ENCODE measurements at places on chromosomes 4 and X.

DNA sequence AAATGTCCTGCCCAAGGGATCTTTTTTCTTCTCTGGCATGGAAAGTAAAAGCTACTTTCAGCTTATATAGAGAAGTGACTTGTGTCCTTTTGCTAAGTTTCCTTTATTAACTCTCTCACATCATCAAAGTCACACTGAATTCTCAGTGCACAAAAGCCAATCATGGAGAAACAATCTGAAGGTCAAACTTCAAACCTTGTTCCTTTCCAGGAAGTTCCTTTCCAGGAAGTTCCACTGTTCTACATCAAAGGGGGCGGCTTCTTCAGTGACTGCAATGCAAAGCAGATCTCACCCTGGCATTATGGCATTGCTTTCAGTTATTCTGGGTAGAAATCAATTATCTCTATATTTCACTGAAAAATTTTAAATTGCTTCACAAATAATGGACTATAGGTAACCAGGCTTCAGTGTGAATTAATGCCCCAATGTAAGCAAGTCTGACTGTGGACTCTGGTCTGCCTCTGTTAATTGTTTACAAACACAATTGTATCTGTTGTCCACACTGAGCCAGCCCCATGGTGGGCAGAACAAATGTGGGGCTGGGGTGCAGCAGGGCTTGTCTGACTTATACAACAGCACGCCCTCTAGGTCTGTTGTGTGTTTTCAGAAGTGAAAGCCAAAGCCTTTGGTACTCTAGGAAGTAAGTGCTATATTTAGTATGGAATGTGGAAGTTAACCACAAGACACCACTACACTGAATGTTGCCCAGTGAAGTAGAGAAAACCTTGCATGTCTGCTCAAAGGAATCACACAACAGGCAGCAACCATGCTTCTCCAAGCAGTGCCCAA, 98.8 kb downstream of the CDS1 start:
- DNase-seq = no peak

GRCh38 chr4:85426366-85426765, 48.6 kb upstream of the ARHGAP24 start:
- DNase-seq = no peak

- no peak for DNase-seq
Observed at GRCh38 chr4:56976837-56977320, 527 bp downstream of the NOA1 start.

- DNase-seq = no peak
Observed at GRCh38 chr4:2354760-2355159, 63.7 kb downstream of the ZFYVE28 start.

DNA sequence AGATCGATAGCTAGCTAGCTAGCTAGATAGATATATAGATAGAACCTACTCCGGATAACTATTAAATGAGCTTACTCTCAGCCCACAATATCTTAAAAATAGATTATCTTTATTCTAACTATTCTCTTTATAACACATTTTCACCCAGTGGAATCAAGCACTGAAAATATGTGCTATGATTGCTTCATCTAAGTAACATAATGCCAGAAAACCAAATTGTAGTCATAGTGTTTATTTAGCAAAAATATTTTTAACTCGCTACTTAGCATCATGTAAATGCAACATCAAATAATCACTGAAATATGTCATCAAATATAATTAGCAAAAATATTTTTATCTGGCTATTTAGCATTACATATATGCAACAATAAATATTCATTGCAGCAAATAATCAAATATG, 1.5 kb downstream of the TMEM156 start:
- DNase-seq = no peak

DNA sequence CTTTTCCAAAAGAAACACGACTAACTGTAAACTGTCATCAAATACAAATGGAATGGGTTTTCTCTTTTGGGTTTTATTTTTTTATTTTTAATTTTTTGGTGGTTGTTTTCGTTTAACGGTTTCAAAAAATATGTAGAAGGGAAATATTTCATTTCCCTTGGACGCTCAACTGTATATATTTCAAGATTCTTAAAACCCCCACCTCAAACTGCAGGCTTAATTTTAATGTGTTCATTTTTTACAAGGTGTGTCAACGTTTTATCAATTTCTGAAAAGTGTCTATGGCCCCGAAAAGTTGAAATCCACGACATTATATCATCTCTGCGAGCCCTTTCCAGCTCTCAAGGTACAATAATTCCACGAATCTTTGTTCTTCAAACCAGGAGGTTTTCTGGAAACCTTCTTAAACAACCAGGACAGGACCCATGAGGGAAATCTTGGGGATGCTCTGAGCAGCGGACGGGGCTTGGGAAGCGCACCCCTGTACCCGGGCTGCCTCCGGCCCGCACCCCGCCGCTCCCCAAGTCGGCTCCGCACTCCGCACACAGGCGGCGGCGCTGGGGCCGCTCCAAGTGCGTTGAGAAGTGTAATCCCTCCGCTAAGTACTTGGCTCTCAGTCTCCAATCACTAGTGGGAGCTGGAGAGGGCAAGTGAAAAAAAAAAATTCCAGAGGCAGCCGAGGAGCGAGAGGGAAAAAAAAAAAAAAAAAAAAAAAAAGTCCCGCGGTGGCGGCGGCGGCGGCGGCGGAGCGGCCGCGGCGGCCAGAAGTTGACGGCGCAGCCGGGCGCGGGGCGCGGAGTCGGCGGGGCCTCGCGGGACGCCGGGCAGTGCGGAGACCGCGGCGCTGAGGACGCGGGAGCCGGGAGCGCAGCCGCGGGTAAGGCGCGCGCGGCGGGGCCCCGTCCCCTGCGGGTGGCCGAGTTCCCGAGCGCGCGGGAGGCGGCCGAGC, at the start of gene BMPR1B:
TSS of gene BMPR1B (plus strand) at position 764 of the 949 bp plus-strand sequence. CDS start 346,470 bp downstream, outside the sequence.
- no peak for DNase-seq

DNA sequence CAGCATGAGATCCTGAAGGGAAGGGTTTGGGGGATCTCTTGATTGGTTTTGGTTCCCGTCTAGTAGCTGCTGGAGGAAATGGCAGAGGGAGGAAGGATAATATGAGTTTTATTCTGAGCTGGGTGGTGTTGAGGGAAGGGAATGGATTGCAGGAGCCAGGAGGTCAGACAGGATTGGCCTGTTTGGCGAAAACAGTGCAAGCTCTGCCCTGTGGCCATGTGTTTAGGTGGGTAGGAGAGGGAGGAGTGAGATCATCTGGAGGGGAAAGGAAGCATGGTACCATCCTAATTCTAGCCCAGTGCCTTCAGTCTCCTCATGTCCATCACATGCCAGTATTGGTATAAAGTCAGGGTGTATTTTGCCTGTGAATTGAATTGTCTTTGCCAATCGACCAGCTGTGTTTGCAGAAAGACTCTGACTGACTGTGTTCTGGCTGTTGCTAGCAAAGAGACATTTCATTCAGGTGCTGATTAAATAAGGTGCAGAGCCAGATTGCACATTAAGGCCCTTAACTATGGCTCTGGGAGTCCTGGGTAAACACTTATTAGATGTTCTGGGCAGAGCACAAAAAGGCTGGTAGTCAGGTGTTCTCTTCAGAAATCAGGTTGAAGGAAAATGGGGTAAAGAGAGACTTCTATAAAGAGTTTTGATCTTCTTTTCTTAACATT, 10.0 kb downstream of the TMEM164 start:
- peak; percentile 92 for DNase-seq

DNA sequence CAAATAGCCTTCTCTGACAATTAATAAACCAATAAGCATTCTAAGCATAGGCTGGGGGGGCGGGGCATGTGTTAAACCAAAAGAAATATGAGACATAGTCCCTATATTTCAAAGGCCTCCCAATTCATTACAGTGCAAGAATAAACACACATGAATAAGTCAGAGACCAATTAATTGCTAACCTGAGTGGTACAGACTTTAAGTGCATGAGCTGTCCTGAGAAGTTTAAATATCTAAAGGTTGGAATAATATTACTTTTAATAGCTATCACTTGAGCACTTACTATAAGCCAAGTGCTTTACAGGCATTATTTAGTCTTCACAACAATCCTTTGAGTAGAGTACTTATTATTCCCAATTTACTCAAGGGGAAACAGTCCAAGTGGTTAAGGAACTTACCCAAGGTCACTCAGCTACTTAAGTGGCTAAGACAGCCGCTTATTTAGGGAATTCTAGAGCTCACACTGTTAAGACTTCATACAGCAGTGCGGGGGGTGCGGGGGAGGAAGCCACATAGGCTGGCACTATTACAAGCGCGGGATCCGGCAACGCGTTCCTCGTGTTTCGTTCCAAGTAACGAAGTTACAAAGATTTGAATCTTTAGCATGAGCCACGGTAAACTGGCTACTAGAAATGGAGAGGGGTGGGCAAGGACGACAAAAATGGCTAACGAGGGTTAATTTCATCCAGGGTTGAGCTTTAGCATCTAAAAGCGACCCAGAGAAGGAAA, 1.4 kb downstream of the THOC2 start:
- DNase-seq = no peak

GRCh38 chr4:174207367-174207766, 76.1 kb downstream of the FBXO8 start:
- DNase-seq = no peak

DNA sequence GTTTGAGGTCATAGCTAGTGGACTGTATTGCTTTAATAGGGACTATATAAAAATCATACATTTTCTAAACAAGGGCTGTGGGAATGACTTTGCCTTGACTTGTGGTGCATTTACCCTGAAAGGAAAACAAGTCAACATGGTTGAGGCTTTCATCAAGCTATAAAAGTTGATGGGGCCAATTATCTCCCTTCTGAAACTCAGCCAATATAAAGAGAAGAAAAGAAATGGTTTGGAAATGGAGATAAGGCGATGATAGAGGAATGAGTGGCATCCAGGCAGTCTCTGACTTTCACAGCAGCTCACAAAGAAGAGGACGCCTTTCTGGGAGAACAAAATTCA, 118.7 kb downstream of the SMARCA1 start:
- DNase-seq = no peak

GRCh38 chr4:46986922-46987638, 6.3 kb downstream of the GABRA4 start:
- DNase-seq = no peak

- DNase-seq = no peak
Observed at GRCh38 chr4:31360786-31361185, 640.6 kb downstream of the PCDH7 start.

DNA sequence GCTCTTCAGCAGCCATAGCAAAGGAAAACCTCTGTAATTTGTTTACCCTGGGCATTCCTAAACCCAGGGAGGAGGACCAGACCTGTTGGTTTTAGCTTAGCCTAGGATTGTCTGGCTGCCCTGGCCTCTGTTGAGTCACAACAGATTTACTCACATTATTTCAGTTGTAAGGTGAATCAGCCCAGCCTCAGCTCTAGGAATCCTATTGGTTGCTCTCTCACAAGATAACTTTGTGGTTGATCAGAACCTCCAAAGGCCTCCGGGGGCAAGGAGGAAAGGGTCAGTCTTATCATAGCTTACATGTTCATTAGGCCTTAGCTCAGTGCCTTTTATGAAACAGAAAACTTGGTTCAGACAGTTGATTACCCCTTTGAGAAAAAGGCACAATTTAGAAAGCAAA, 41.0 kb downstream of the PDK3 start:
- DNase-seq = no peak

DNA sequence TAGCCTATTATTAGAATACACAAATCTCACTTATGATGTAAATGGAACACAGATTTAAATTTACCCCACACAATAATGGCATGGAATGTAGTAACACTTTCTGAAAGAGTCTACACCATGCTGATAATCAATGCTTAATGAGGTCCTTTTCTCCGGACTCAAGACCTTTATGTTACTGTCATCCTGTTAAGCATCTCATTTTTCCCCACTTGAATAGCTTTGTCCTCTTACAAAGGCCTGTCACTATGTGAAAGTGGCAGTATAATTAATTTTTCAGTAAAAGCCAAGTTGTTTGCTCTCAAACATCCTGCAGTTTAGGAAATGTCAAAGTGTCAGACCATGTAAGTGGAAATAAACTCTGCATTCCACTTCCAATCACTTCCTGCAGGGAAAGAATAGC, 96.4 kb downstream of the GPC3 start:
- no peak for DNase-seq

GRCh38 chr4:75696071-75696470, 22.9 kb upstream of the G3BP2 start:
- DNase-seq = no peak

- DNase-seq = no peak
Observed at GRCh38 chr4:86302830-86303229, 57.0 kb downstream of the MAPK10 start.

GRCh38 chr4:63541828-63542227, 867.4 kb downstream of the TECRL start:
- DNase-seq = no peak

- DNase-seq = no peak
Observed at GRCh38 chrX:5928224-5928623, 300.4 kb downstream of the NLGN4X start.

GRCh38 chr4:54400802-54401201, 171.7 kb downstream of the PDGFRA start:
- peak; percentile 40 for DNase-seq

DNA sequence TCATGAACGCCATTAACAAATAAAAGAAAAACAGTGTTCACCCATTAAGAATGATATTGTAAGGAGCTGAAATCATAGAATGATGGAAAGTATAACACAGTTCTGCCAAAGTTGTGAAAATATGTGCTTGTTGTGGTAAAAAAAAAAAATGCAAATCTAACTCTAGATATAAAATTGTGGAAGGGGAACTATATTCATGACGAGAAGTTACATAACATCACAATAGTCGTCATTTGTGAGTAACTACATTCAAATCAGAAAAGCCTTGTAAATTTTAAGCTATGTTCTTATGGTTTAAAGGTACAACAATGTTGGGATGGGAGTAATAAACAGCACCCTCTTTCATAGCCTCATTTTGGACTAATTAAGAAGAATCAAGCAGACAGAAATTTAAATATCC, 57.6 kb upstream of the PRDM8 start:
- no peak for DNase-seq

DNA sequence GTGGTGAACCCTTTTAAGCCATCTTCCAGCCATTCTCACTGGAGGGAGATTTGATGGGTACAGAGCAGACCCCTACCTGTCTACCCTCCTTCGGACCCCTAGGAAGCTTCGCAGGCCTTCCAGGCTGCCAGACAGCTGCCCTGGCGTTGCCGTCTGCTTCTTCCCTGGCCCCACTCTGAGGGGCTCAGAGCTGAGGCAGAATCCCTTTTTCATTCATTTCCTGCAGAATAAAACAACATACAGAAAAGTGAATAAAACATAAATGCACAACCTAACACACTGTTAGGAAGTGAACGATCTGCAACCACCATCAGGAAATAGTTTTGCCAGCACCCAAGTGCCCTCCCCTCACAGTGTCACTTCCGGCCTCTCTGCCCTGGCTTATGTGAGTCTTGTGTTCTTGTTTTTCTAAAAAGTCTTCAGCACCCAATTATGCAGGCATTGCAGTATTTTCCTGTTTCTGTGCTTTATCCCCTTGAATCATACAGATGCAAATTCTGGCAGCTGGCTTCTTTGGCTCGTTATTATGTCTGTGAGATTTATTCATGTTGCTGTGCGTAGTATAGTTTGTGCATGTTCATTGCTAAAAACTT, 5.6 kb upstream of the ADD1 start:
- no peak for DNase-seq

- DNase-seq = no peak
Observed at GRCh38 chr4:174910271-174910670, 7.9 kb upstream of the ADAM29 start.

DNA sequence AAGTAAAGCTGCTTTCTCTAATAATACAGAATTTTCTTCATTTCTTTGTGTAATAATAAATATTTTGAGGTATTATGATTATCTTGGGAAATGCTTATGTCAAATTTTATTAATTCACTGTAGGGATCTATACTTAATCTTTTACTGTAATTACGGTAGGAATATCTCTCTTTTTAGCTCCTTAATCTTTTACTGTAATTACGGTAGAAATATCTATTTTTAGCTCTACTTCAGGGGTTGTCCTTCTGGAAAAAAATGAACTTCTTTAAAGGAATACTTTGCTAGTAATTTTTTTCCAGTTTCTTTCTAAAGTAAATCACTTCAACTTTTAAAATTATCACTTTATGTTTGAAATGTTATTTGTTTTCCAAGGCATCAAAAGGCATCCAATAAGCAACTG, 2229.4 kb upstream of the AGA start:
- no peak for DNase-seq
